ENCODE measurements at places on chromosomes 1 and 21. TPM values are rescaled to one million over a fixed set of nuclear protein-coding genes. Genes with fewer than 3 reads are reported as not detected.

GRCh38 chr1:154304664-154305337 lies 16.1 kb upstream of the AQP10 start:
- no peak for DNase-seq

DNA sequence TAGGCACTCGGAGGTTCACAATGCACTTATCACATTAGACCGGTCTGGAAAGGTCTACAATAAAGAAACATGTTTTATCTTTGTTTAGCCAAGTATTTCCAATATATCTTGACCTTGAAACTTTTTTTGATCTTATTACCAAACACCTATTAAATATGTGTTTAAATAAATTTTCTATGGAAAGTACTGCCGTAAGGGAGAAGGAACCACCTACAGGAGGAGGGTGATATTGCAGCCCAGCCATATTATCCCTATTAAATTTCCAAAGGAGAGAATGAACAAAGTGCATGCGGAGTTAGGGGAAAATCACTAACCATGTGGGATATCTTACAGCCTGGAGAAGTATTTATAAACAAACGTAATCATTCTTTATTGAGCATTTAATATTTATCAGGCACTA lies 14.5 kb downstream of the BRINP2 start:
- no peak for DNase-seq

GRCh38 chr1:89602871-89603404 lies 30.0 kb upstream of the LRRC8C start:
- DNase-seq, result no peak

DNA sequence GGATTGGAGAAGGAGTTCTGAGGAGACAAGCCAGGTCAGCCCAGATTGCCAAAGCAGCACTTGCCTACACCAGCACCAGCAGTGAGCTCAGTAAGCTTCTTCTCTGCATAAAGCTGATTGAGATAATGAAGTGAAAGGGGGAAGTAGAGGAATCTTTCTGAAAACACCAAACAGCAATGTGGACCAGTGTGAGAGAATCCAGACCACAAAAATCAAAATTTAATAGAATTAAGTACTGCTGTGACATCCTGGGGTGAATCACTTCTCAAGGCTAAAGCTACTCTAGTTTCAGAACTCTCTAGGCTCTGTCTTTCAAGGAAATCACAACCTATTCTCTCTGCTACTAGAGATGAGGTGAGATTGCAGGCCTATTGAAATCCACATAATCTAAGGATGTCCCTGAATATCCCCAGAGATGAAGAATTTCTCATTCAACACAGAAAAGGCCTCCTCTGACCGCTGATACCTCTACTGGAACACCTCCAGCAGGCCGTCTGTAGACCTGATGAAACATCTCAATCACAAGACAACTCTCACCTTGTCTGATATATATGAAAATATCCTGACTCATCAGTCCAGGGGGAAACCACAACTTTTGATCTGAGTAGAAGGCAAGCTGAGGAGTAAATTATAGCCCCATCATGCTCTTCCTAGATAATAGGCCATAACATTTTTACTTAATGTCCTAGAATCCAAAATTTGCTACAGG lies at the start of gene FCRL4:
Gene FCRL4 (minus strand): TSS at position 127 of the 709 bp plus-strand sequence. CDS start 141 bp downstream, outside the sequence.
- DNase-seq, result no peak

Gene TFF3
- total RNA-seq, result 12.0 TPM

DNA sequence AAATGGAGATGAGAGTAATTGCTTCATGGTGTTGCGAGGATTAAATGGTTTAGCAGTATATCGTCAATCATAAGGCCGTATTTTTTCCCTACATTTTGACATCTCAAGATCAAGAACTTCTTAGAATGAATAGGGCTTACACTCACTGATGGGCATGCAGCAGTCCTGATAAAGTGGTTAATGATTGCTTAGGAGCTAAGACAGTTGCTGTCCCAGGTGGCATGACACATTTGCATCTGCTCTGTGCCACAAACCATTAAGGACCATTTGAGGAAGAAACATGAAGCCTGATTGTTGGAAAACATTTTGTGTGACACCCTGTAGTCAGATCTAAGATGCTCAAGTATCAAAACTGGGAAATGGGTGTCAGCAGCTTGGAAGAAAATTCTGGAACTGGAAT lies 81.0 kb upstream of the SGIP1 start:
- DNase-seq, result no peak

Gene USH2A
- total RNA-seq, result not detected
